ENCODE measurements at places on chromosomes 7 and 10. TPM values are rescaled to one million over a fixed set of nuclear protein-coding genes. Genes with fewer than 3 reads are reported as not detected.

GPR85 gene
- total RNA-seq: 0.25 TPM

UNC5B gene
- total RNA-seq: 1.8 TPM

DYDC1 gene
- not detected for total RNA-seq

GRCh38 chr7:86598311-86598710, 45.4 kb upstream of the GRM3 start:
- no peak for DNase-seq

GRCh38 chr10:69828144-69828870, 26.6 kb downstream of the COL13A1 start:
- no peak for DNase-seq

- no peak for DNase-seq
Observed at GRCh38 chr7:35593899-35594298, 101.0 kb downstream of the HERPUD2 start.

GRCh38 chr7:157320608-157320980, 16.2 kb upstream of the DNAJB6 start:
- DNase-seq: no peak

Measured in left lobe of liver (tissue), 2 donors.